Stimulated activated naive CD4-positive, alpha-beta T cell (primary cell): ENCODE measurements at places on chromosomes 3 and 15.
A peak's percentile ranks its signal among the peaks of the same experiment; 100 is the strongest.

GRCh38 chr15:47363653-47364052 lies 353.7 kb upstream of the SEMA6D start:
- DNase-seq = no peak

GRCh38 chr3:172184106-172184822 lies 144.9 kb downstream of the FNDC3B start:
- no peak for DNase-seq

DNA sequence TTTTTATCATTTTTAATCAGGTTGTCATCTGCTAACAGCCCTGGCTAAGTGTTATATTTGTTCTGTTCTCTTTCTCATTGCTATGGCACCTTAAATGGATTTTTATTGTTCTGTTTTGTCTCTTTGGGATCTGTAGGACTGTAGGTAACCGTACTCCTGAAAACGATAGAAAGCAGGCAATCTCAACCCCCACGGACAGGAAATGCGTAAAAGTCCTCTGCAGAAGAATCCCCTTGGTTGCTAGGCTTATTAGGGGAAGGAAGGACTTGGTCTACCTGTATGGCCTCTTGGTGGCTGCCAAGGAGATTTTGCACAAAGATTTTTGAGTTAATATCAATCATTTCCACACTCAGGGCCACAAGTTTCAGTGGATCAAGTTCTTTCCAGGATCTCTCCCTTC lies 571.9 kb upstream of the ZNF385D start:
- DNase-seq = no peak

GRCh38 chr3:112074616-112075497 lies 11.3 kb upstream of the C3orf52 start:
- DNase-seq = peak; percentile 44

DNA sequence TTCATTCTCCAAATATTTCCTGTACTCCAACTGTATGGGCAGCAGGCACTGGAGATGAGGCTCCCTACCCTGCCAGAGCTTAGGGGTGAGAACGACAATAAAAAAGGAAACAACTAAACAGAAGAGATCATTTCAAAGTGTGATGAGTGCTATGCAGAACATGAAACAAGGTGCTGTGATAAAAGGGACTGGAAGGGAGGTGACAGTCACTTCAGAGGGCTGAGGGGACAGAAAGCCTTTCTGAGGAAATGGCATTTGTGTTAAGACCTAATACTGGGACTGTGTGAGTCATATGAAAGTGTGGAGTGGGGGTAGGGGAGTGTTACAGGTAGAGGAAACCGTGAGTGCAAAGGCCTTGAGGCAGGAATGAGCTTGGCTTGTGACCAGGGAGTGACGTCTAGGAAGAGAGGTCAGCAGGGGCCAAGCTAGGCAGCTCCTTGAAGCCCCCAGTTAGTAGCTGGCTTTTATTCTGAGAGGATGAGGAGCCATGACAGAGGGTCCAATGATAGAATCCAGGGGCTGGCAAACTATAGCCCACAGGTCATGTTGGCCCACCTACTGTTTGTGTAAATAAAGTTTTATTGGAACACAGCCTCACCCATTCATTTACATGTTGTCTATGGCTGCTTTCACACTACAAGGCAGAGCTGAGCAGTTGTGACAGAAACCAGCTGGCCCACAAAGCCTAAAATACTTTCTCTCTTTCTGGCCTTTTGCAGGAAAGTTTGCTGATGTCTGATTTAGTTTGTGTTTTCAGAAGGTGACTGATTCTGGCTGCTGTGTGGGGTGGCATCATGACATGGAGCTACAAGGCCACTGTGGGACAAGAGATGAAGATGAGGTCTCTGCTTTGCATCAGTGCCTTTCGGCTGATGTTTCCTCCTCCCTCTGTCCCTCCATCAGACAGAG lies 56.6 kb downstream of the LSM3 start:
- no peak for DNase-seq

DNA sequence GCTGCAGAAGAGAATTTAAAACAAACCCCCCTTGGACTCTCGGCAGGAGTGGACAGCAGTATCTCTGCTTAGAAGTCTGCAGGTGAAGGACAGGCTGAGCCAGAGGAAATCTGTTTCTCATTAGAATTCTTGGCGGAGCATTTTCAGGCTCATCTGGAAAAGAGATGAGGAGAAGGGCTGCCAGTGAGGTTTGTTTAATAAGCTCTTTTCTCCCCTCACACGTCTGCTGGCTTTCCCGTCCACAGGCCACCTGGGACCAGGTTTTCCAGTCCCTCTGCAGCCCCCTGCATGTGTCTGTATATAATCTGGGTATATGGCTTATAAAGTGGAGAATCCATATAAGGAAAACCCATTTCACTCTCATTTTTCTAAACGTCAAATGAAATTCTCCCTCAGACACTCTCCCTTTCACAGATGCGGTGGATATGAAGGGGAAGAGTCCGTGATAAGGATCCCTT lies 155.4 kb upstream of the TPM1 start:
- no peak for DNase-seq

- no peak for DNase-seq
Observed at GRCh38 chr15:72866182-72866581, 82.6 kb upstream of the ADPGK start.

GRCh38 chr3:31668242-31668641 lies 135.5 kb downstream of the STT3B start:
- DNase-seq = no peak

DNA sequence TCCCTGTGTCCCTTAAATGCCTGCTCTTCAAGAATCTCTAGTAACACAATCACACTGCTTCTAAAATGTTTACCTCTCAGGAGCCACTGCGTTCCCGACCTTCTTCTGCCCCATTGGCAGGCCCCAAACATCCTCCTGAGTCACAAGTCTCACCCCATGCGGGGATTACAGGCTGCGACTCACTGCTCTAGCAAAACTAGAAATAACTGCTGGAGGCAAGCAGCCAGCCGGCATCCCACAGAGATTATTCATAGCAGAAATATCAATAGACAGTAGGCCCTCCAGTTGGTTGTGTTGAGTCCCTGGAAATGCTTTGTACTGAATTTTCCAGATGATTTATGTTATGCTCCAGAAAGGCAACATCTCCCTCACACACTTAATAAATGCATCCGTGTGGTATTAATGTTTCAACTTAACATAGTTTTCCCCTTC lies 64.8 kb downstream of the RFTN1 start:
- DNase-seq = no peak

DNA sequence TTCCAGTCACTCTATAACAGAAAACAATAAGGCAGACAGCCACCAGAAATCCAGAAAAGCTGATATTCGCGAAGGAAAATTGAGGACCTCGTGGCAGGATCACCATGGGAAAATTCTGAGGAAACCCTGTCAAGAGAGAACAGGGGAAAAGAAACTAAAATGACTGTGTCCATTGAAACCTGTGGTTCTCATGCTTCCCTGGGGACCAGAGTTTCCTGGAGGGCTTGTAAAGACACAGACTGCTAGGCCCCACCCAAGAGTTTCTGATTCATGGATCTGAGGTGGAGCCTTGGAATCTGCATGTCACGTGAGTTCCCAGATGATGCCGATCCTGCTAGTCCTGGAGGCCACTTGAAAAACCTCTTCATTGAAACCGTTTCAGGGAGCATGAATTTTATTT lies 420.5 kb downstream of the EPHB1 start:
- DNase-seq = no peak

DNA sequence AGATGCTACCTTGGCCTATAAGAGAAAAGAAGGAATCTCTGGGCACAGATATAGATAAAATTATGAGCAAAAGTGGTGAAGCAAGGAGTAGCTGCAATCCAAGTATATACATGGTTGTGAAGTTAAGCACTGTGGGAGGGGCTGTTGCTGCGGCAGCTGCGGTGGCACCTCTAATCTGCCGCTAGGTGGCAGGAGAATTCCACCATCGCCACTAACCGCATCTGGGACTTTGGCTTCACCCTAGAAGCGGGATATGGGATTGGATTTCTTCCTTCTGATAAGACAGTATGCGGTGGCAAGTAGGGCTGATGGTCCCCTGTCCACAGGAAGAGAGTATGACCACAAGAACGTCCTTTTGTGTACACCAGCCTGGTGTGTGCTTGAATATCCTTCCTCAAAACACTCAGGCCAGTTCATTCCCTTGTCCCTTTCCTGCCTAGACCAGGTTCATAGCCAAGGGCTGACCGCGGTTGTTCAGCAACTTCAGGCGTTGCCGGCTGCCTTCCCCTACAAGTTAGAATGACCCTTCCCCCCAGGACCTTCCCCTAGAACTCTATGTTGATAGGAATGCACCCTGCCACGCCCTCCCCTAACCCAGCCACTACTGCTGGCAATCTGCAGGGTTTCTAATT lies 5.1 kb downstream of the MAGEL2 start:
- DNase-seq = peak; percentile 23

- no peak for DNase-seq
Observed at GRCh38 chr15:76968306-76968705, 26.6 kb upstream of the PSTPIP1 start.

- no peak for DNase-seq
Observed at GRCh38 chr3:48236531-48236930, 4.4 kb upstream of the ZNF589 start.

- no peak for DNase-seq
Observed at GRCh38 chr3:37453393-37454389, 279.3 kb upstream of the LRRFIP2 start.

DNA sequence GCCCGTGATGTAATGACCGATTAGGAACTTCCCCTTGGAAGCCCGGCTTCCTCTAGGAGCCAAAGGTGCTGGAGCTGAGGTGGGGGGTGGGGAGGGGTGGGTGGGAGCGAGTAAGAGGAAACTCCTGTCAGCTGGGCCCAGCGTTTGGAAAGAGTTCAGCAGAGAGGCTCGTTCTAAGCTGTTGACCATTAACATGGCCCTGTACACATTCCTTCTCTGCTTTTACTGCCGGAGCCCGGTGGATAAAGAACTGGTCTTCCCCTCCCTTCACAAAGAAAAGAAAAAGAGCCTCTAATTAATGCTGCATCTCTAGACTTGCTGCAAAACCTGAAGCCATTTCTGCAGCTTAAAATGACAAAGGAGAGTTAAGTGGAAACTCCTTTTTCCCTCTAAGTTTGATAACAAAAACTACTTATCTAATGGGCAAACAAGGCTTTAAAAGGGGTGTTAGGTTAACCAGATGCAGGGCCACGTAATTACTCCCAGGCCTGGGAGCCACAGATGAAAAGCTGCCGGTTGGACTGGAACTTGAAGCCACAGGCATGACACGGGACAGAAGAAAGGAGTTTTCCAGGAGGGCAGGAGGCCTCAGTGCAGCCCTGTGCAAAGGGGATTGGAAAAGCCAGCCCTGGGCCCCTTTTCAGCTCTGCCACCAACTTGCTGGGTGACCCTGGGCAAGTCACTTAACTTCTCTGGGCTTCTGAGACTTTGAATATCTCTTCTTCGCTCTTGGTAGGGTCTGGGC lies 71.3 kb downstream of the SMAD6 start:
- no peak for DNase-seq

DNA sequence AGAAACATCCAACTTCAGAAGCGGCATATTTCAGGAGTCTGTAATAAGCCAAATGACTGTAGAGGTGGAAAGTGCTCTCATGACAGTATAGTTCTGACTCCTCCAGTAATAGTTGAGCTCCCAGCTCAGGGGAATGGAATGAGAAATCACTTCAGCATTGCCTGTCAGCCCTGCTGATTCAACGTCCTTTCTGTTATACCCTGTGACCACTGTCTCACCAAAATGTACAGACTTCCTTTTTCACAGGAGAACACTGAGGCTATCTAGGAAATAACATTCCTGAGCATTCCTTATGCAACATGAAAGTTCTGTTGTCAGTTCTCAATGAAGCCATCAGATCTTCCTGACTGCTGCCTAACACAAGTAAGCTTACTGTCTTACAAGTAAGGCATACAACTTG lies 284.5 kb upstream of the MME start:
- no peak for DNase-seq

- no peak for DNase-seq
Observed at GRCh38 chr3:135242285-135242684, 447.2 kb downstream of the EPHB1 start.
